ENCODE measurements at places on chromosomes 2 and 18. TPM values are rescaled to one million over a fixed set of nuclear protein-coding genes. Genes with fewer than 3 reads are reported as not detected.
A peak's percentile ranks its signal among the peaks of the same experiment; 100 is the strongest.

Gene TANC1
- 1.6 TPM for total RNA-seq

- no peak for DNase-seq
- no peak overlapping the region for H3K4me3 ChIP-seq
- no peak overlapping the region for H3K27ac ChIP-seq
- peaks cover 5% of the 10 kb centered on the region for H3K27me3 ChIP-seq
- H3K36me3 ChIP-seq, result no peaks in the 10 kb centered on the region
Observed at GRCh38 chr2:64474121-64474571, 20.2 kb downstream of the LGALSL start.

DNA sequence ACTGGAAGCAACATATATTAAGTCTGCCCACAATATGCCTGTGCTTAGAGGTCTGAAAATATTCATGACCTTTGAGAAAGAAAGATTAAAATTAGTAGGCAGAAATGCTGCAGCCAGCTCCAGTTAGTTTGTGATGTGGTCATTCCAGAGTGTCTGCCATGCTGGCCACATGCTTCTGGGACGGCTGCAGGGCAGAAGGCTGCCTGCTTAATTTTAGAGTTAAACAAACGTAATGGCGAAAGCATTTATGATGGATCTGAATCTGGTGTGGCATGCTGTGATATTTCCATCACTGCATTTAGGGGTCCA lies 95.4 kb downstream of the FHOD3 start:
- DNase-seq, result no peak
- no peaks in the 10 kb centered on the region for H3K27me3 ChIP-seq
- no peaks in the 10 kb centered on the region for H3K4me1 ChIP-seq
- no peak overlapping the region for H3K27ac ChIP-seq
- H3K4me3 ChIP-seq, result no peak overlapping the region

DNA sequence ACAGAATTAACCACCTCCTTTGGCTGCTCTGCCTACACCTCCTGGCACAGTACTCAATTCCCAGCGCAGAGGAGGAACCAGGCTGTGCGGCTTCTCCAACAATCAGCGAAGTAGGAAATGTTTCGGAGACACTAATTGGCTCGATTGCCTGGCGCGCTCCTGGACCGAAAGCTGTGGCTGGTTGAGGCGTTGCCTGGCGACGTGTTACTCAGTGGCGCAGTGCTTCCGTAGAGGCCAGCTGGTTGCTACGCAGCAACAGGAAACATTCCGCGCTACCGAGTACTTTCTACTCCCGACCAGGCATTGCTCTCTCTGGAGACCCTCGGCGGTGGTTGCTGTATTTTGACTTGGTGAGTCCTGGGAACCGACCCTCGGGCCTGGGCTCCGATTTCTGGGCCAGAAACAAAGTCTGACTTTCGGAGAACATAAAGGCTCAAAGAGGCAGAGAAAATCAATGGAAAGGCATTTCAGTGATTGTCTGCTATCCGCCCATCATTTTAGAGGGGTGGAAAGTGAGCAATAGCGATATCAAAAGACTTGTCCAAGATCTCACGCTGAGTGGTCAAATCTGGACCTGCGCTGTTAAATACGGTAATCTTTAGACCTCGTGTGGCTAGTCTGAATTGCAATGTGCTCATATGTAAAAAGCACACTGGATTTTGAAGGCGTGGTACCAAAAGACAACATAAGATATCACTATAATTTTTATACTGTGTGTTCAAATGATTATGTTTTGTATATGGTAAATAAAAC lies at the start of gene DNAH6:
Gene DNAH6, plus strand, starts transcription at position 265 of the 753 bp plus-strand sequence. CDS start 1,329 bp downstream, outside the sequence.
- H3K4me3 ChIP-seq, result peak within 1 kb of the TSS; percentile 96
- DNase-seq, result peak; percentile 80
- no peak within 1 kb of the TSS for H3K27ac ChIP-seq
- peaks cover 5% of the 10 kb centered on the region for H3K36me3 ChIP-seq
- no peaks in the 10 kb centered on the region for H3K27me3 ChIP-seq

Gene AMER3
- not detected for total RNA-seq

GRCh38 chr2:227464361-227464760 lies 7.6 kb upstream of the AGFG1 start:
- peak overlapping the region; percentile 79 for H3K4me3 ChIP-seq
- DNase-seq, result no peak
- H3K4me1 ChIP-seq, result peaks cover 91% of the 10 kb centered on the region

GRCh38 chr2:60558536-60558935 lies 5.1 kb upstream of the BCL11A start:
- H3K36me3 ChIP-seq, result peaks cover under 1% of the 10 kb centered on the region
- peaks cover 33% of the 10 kb centered on the region for H3K4me1 ChIP-seq
- H3K4me3 ChIP-seq, result no peak overlapping the region
- no peak for DNase-seq
- H3K27me3 ChIP-seq, result peaks cover 66% of the 10 kb centered on the region

Gene ALPG
- total RNA-seq, result not detected

DNA sequence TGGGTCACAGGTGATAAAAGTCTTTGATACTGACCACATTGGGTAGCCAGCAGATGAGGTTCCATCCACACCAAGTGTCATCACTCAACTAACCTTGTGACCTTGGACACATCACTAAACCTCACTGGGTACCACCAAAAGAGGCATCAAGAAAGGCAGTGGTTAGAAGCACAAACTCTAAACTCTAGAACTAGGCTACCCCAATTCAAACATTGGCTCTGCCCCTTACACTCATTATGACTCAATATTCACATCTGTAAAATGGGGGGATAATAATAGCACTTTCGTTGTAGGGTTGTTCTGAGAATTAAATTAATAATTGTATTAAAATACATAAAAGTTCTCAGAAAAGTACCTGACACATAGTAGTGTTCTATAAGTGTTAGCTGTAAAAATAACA lies 15.8 kb upstream of the SMAD7 start:
- DNase-seq, result no peak
- no peaks in the 10 kb centered on the region for H3K36me3 ChIP-seq
- H3K4me3 ChIP-seq, result no peak overlapping the region
- H3K27me3 ChIP-seq, result peaks cover 17% of the 10 kb centered on the region
- no peak overlapping the region for H3K27ac ChIP-seq
- H3K4me1 ChIP-seq, result peaks cover 14% of the 10 kb centered on the region

DNA sequence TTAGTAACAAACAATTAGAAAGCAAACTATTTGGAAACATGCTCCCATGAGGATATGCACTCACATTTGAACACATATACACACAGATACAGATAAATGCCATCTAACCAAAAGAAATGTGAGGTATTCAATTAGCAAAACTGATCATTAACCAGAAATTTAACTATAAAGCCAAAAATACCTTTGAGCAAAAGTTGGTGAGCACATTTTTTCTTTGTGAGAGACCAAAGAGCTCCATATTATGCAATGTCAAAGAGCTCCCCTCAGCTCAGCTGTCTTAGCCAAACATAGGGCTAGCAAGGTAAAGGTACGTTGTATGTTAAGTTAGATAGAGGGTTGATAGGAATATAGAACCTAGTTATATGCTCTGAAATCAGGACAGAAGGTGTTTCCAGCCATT lies 43.8 kb downstream of the CYBRD1 start:
- H3K36me3 ChIP-seq, result no peaks in the 10 kb centered on the region
- no peaks in the 10 kb centered on the region for H3K4me1 ChIP-seq
- no peak overlapping the region for H3K27ac ChIP-seq
- H3K4me3 ChIP-seq, result no peak overlapping the region
- no peak for DNase-seq

DNA sequence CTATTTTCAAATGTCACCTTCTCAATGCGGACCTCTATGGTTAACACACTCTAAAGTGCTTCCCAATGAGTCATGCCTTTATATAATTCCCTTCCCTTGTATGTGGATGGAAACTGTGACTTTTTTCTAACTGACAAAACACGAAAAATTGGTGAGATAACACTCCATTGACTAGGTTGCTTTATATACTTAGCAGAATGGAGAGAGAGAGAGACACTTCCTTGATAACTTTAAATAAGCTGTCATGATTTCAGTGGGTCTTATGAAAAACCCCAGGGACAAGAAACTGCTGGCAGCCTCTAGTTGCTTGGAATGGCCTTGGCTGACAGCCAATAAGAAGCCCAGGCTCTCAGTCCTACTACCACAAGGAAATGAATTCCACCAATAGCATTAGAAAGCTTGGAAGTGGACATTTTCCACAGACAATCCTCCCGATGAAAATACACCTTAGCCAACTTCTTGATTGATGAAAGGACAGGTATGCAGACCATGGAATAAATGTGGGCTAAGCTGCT lies 322.2 kb downstream of the ZNF804A start:
- H3K4me3 ChIP-seq, result no peak overlapping the region
- H3K27ac ChIP-seq, result no peak overlapping the region
- H3K27me3 ChIP-seq, result no peaks in the 10 kb centered on the region
- no peaks in the 10 kb centered on the region for H3K36me3 ChIP-seq
- DNase-seq, result no peak
- no peaks in the 10 kb centered on the region for H3K4me1 ChIP-seq

GRCh38 chr2:49831698-49832367 lies 677.5 kb upstream of the FSHR start:
- no peak overlapping the region for H3K4me3 ChIP-seq
- no peaks in the 10 kb centered on the region for H3K27me3 ChIP-seq
- no peaks in the 10 kb centered on the region for H3K4me1 ChIP-seq
- H3K27ac ChIP-seq, result no peak overlapping the region
- no peak for DNase-seq

Gene MAP2
- total RNA-seq, result 0.97 TPM

GRCh38 chr18:79372461-79372860 lies 23.3 kb upstream of the NFATC1 start:
- no peak overlapping the region for H3K27ac ChIP-seq
- peaks cover 34% of the 10 kb centered on the region for H3K4me1 ChIP-seq
- no peak for DNase-seq

Gene CCDC85A
- not detected for total RNA-seq

DNA sequence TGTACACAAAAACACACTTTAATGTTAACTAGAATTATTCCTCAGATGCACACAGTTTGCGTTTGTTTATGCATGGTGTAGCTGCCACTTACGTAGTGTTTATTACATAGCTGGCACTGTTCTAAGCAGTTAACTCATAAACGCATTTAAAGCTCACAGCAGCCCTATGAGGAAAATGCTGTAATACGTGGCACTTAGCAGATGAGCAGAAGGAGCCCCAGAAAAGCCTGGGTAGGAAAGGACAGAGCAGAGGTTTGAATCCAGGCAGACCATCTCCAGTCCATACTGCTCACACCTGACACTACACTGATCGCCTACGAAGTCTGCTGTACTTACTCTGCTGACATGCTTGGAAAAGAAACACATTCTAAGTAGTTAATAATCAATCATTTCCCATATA lies 66.6 kb downstream of the BCL2 start:
- peaks cover 80% of the 10 kb centered on the region for H3K4me1 ChIP-seq
- DNase-seq, result no peak
- H3K4me3 ChIP-seq, result no peak overlapping the region
- peak overlapping the region; percentile 96 for H3K27ac ChIP-seq

GRCh38 chr2:219446101-219446504 lies 11.5 kb downstream of the SPEG start:
- H3K27ac ChIP-seq, result no peak overlapping the region
- H3K4me1 ChIP-seq, result peaks cover 5% of the 10 kb centered on the region
- no peak for DNase-seq
- H3K27me3 ChIP-seq, result peaks cover 25% of the 10 kb centered on the region
- H3K36me3 ChIP-seq, result no peaks in the 10 kb centered on the region
- no peak overlapping the region for H3K4me3 ChIP-seq

DNA sequence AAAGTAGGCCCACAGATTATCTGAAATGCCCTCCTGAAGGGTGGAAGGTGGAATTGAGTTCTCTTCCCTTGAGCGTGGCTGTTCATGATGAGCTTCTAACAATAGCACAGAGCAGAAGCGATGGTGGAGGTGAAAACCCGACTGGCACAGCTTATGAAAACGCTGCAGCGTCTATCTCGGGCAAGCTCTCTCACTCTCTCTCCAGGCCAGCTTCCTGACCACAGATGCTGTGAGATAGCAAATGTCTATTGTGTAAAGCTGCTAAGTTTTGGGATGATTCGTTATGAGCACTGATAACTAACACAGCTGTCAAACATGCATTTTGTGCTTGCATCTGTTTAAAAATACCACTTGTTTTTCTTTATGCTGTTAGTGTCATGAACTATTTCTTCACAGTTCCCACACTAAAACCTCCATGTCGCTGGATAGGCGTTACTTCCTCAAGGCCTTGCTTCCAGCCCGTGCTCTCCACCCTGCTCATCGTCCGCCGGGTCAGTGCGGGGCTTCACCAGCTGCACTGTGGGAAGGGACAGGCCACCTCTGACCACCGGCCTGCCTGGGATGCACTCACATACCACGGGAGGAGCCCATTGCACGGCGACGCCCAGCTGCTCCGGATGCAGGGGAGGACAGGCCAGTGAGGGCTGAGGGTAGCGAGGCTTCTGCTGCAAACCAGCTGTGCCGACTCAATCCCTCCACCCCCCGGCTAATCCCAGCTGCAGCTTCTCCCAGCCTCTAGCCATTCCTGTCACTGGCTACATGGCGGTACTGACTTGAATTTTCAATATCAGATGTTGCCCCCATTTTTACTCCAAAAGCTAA lies 60.0 kb upstream of the OTOS start:
- H3K27ac ChIP-seq, result no peak overlapping the region
- H3K4me1 ChIP-seq, result peaks cover 11% of the 10 kb centered on the region
- no peak overlapping the region for H3K4me3 ChIP-seq

DNA sequence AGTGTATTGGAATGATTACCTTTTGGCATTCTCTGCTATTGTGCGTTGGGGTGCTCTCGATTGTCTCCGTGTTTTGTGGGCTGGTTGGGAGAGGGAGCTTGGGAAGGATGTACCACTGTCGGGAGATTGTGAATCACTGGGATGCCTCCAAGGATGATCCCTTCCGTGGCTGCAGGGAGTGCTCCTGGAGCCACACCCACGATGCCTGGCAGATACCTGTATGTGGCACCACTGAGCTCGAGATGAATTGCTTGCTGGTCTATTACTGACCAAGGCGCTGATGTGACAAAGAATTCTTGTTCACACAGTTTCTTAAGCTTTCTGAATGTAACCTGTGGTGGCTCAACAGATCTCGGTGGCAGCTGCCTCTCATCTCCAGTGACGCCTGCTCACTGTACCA lies 159.7 kb upstream of the LHCGR start:
- no peak overlapping the region for H3K4me3 ChIP-seq
- no peaks in the 10 kb centered on the region for H3K27me3 ChIP-seq
- no peak overlapping the region for H3K27ac ChIP-seq
- no peak for DNase-seq

GRCh38 chr2:17627434-17627833 lies 86.9 kb downstream of the VSNL1 start:
- no peak overlapping the region for H3K4me3 ChIP-seq
- DNase-seq, result no peak
- no peaks in the 10 kb centered on the region for H3K36me3 ChIP-seq
- H3K27me3 ChIP-seq, result peaks cover 4% of the 10 kb centered on the region
- no peaks in the 10 kb centered on the region for H3K4me1 ChIP-seq
- no peak overlapping the region for H3K27ac ChIP-seq

DNA sequence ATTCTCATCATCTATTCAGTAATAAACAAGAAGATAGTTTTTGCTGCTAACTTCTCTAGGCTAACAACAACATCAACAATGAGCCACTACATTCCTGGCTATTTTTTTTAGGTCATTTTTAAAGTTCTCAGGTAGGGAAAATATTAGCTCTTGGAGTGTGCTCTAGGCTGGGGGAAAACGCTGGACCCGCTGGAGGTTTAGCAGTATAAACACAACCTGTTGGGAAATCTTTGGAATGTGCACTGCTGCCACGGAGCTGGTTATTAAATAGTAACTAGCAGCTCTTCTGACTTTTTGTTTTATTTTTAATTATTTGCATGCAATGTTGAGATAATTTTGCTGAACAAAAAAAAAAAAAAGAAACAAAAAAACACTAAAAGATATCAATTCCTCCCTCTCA lies 892.1 kb upstream of the ACVR2A start:
- no peak for DNase-seq
- H3K27ac ChIP-seq, result no peak overlapping the region
- no peaks in the 10 kb centered on the region for H3K27me3 ChIP-seq
- H3K36me3 ChIP-seq, result no peaks in the 10 kb centered on the region
- H3K4me1 ChIP-seq, result no peaks in the 10 kb centered on the region

Gene ALPI
- not detected for total RNA-seq

- H3K27me3 ChIP-seq, result no peaks in the 10 kb centered on the region
- no peak overlapping the region for H3K27ac ChIP-seq
- H3K36me3 ChIP-seq, result no peaks in the 10 kb centered on the region
- H3K4me3 ChIP-seq, result no peak overlapping the region
Observed at GRCh38 chr2:24330161-24330560, 30.2 kb downstream of the ITSN2 start.
